ENCODE measurements at places on chromosomes 7 and 10.

GRCh38 chr7:73847941-73848723, 5.8 kb upstream of the METTL27 start:
- no peak for DNase-seq

DNA sequence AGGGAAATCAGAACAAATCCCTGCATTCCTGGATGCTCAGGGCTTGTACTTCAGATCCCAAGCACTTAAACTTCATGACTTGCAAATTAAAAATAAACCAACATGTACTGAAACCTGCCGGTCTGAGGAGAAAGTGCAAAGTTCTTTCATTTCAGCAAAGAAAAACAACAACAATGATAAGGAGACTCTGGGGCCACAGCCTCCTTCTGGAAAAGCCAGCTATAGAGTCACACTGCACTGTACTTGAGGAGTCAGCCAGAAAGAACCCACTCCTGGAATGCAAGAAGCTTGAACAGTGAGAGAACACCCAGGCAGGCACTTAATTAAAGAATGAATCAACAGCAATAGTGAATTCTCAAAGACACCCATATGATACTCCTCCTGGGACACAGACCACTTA, 49.7 kb upstream of the TM9SF3 start:
- DNase-seq: no peak

DNA sequence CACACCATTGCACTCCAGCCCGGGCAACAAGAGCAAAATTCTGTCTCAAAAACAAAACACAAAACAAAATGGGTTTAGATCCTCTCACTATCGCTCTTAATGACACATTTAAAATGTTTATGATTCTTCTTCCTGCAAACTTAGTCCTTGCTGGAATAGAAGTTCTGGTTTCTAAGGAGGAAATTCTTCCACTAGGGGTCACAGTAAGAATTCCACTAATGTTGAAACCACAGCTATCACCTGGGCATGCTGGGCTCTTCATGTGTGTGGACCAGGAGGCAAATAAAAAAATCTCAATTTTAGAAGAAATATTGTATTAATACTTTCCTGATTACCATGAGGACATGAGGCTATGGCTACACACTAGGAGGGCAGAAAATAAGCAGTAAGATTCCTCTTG, 915.8 kb downstream of the TYW1 start:
- no peak for DNase-seq

- no peak for DNase-seq
These were observed 466 bp upstream of the DNAJB12 start for GRCh38 chr10:72355214-72355555.

DNA sequence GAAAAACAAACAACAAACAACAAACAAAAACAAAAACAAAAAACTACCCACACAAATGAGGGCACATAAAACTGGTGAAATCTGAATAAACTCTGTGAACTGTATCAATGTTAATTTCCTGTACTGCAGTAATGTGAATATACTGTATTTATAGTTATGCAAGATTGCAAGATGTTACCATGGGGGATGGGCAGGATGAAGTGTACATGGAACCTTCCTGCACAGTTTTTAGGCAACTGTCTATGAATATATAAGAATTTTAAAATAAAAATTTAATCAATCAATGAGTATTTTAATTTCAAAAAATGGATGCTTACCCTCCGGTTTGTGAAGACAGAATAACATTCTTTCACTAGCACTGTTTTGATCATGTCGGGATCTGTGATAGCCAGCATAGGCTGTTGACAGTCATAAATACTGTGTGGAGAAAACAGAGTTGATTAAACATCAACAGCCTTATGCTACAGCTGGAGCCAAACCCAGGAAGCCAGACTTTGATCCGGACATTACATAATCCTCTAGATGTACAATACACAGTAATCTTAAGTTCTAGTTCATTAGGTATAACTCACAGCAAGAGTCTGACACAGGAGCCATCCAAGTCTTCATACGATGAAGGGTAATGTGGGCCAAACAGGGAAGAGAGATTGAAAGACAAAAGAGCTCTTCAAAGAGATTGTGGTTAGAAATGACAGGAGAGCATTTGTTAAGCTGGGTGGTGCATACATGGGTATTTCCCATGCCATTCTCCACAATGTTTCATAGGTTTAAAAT, 14.8 kb downstream of the CYP3A7 start:
- DNase-seq: no peak

GRCh38 chr10:73554721-73555120, 36.4 kb downstream of the USP54 start:
- no peak for DNase-seq

- DNase-seq: no peak
These were observed 240.8 kb upstream of the POM121L12 start for GRCh38 chr7:52794621-52795020.

DNA sequence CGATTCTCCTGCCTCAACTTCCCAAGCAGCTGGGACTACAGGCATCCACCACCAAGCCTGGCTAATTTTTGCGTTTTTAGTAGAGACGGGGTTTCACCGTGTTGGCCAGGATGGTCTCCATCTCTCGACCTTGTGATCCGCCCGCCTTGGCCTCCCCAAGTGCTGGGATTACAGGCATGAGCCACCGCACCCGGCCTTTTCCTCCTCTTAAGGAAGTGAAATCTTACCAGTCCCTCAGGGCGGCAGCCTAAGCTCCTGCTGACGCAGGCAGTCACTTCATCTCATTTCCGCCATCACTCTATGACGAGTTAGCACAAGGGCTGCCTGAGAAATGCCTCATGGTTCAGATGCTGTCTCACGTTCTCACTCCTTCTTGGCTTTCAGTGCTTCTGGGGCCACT, 246.0 kb upstream of the SHH start:
- no peak for DNase-seq

DNA sequence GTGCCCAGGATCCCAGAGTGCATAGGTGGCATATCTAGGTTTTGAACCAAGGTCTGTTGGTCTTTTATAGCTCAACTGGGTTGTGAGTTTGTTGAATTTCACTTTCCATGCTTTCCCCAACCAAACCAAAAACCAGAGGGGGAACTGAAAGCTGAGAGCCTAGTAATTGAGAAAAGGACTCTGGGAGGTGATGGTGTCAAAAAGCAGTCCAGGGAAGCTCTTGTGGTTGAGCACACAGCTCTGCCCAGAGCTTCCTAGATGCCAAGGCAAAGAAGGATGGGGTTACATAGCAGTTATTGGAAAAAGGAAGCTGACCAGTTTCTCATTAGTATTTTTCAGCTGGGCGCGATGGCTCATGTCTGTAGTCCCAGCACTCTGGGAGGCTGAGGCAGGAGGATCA, 9.9 kb downstream of the POR start:
- DNase-seq: no peak

DNA sequence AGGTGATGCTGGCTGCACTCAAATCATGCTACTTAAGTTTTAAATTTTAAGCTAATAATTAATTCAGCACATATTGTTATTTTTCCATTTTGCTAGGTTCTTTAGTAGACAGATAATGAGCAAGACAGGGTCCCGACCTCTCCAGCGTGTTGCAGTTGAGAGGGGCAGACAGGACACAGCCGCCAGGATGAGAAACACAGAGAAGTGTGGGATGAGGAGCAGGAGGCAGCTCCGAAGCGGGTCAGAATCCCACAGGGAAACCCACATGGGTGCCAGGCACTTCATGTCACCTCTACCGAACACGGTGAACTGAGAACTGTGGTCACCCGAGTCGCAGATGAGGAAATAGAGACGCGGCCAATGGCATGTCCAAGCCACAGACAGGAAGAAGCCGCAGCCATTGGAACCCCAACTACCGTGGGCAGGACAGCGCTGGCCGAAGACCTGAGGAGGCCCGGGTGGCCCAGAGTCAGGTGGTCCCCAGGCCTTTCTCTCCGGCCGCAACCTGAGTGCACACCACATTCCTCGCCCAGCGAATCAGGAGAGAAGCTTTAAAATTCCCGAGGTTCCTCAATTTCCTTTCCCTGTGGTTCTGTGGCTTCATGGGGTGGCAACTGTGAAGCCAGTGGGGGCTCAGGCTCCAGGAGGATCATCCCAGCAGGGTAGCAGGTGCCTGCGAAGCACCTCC, 213.0 kb downstream of the DNAJB6 start:
- DNase-seq: no peak

DNA sequence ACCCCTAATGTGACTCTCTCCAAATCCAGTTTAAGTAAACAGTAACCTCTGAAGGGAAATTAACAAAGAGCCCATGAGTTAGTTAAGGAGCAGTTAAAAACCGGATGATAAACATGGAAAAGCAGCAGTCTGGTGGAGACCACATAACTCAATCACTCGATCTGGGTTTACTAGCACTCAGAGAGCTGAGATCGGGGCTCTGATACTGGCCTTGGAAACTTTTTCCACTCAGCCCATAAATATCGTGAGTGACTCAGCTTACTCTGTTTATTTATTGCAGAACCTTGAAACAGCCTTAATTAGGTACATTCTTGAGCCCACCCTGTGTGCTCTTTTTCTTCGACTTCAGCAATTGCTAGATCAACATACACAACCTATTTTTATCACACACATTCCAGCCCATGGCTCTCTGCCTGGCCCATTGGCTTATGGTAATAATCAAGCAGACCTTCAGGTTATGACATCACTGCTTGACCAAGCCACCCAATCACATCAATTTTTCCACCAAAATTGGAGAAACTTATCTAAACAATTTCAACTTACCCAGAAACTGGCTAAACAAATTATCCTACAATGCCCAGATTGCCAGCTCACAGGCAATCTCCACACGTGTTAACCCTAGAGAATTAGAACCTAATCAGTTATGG, 82.2 kb upstream of the GPR22 start:
- DNase-seq: no peak

GRCh38 chr10:105534086-105534485, 893.0 kb downstream of the SORCS3 start:
- no peak for DNase-seq

DNA sequence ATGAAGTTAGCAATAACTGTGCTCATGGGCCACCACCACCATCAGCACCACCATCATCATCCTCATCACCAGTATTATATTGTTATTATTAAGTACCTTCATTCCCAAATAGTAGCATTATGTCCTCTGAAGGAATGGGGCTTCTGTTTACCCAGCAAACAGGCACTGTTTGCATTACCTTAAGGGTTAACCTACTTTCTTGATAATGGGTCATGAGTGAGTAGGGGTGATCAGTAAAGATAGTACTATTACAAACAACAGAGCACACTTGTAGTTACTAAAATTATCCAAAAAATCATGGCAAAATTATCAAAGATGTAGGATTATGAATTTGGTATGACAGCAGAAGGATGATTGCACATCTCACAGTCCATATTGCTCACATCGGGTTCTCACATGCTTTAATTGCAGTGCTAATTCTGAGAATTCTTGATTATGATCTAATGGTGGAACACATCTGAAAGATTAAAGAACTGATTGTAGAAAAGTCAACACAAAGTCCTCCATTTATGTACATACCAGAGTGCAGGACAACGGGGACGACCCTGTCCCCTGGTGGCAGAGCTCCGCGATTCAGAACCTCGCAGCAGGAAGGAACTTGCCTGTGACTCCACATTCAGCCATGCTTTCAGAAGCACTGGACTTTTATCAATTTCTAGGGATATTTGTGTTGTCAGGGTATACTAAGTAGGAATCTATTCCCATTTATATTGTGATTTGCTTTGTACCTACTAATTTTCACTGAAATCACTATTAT, 31.0 kb downstream of the PDE1C start:
- no peak for DNase-seq

GRCh38 chr7:7919449-7919945, 49.1 kb upstream of the GLCCI1 start:
- no peak for DNase-seq

GRCh38 chr7:41869091-41869490, 166.2 kb upstream of the INHBA start:
- no peak for DNase-seq

DNA sequence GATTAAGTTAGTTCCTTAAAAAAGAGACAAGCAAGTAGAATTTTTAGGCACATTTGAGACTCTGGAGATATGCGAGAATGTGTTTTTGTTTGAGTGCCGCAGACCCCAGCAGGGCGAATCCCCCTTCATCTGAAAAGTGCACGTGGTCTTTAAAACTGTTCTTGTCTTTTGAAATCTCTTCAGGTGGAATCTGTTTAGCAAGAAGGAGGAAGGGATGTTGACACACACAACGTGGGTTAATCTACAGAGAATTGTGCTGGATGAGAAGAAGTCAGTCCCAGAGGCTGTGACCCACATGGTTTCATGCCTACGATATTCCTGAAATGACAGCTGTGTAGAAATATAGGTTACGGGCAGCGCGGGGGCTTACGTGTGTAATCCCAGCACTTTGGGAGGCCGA, 27.1 kb upstream of the ZFAND2A start:
- no peak for DNase-seq

Data from activated T-cell treated with anti-CD3 and anti-CD28 coated beads, Interleukin-2, amount 50 U/mL, for 1 hour (primary cell).